WTC11 (cell line): ENCODE measurements at places on chromosomes 7 and 10.

DNA sequence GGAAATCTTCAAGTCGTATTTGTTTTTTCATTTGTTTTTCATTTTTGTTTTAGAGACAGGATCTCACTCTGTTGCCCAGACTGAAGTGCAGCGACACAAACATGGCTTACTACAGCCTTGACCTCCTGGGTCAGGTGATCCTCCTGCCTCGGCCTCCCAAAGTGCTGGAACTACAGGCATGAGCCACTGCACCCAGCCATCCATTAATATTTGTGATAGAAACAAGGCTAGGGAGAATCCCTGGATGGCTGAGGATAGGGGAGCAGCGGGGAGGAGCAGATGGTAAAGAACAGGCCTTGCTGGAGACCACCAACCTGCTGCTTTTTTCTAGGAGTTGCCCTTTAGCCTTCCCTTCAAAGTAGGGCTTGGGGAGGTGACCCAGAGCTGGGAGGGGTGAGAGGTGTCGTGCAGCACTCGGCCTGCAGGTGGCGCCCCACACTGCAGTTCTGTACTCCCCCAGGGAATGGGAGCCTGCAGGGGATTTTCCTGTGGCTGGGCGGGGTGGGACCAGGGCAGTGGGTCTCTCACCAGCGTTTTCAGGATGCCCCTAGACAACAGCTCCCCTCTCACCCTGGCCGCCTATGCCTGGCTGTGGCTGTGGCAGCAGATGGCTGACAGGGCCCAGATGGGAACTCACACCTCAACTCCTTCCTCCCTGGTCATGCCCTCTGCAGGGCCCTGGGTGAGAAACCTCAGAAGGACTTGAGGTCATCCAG lies 12.6 kb upstream of the CDH23 start:
- peak; percentile 93 for DNase-seq

GRCh38 chr10:30510932-30511700 lies 77.1 kb downstream of the MAP3K8 start:
- DNase-seq = no peak

- peak; percentile 80 for DNase-seq
Observed at GRCh38 chr7:100642534-100642907, 1.2 kb upstream of the TFR2 start.

GRCh38 chr7:157483971-157484410 lies 147.2 kb downstream of the DNAJB6 start:
- no peak for DNase-seq

- no peak for DNase-seq
Observed at GRCh38 chr10:4475827-4476490, 350.0 kb upstream of the AKR1E2 start.

DNA sequence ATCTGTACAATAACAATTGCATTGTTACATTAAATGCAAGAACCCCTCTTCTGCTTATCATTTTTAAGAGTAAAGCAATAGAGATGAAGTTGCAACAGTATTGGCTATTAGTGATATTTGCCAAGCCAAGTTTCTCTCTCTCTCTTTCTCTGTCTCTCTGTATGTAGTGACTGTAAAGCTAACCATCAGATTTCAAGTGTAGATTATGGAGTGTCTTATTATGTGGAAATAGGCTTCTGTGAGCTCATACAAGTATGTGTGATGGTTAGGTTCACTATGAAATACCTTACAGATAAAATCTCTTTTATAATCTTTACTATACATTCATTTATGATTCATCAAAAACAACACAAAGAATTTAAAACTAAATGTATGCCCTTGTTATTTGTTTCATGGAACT lies 28.6 kb upstream of the NRP1 start:
- DNase-seq = no peak

- no peak for DNase-seq
Observed at GRCh38 chr10:43959364-43960134, 310.9 kb upstream of the ZNF32 start.

- no peak for DNase-seq
Observed at GRCh38 chr7:18224138-18224537, 196.5 kb upstream of the PRPS1L1 start.

- no peak for DNase-seq
Observed at GRCh38 chr10:122198631-122199030, 72.5 kb upstream of the BTBD16 start.

GRCh38 chr10:71727738-71728737 lies 8.5 kb upstream of the C10orf105 start:
- no peak for DNase-seq

DNA sequence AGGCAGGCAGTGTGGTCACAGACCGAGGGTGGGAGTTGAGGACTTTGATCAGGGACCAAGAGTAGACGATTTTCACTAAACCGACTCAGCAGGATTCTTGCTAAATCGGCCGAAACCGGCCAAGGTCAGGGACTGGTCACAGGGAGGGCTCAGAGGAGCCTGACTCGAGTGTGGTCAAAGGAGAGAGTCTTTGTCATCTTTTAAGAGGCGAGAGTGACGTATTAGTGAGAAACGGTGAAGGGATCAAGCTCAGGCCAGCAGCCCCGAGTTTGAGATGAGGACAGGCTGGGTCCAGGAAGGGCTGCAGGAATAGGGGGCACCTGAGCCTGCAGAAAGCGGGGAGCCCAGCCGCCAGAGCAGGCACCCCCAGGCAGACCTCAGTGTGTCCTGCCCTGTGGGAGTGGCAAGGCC lies 41.6 kb upstream of the FAM20C start:
- DNase-seq = peak; percentile 9

DNA sequence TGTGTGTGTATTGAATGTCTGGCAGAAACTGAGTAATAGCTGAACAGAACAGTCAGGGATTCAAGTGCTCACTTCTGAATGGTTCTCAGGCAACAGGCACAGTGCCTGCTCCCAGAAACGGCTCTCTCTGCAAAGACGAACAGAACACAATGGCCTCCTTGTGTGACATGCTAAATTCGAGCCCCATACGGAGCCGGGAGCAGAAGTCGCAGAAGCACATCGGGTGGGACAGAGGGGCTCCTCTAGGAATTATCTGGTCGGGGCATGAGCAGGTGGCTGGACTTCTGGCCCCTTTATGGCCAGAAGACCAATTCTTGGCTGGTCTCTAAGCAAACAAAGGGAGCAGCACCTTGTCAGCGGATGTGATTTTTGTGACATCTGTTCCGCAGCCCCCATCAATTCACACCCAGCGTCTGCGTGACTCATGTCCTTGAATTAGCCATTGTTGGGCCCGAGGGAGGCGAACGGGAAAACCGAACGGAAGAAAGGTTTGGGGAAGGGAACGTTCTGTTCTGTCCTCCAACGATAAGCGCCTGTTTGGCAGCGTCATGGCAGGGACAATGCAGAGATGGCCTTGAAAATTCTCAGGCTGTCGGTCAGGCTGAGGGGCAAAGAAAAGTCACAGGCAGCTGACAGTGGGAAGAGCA lies 47.3 kb upstream of the NPTX2 start:
- no peak for DNase-seq

GRCh38 chr10:44949127-44949802 lies 10.3 kb upstream of the RASSF4 start:
- no peak for DNase-seq

DNA sequence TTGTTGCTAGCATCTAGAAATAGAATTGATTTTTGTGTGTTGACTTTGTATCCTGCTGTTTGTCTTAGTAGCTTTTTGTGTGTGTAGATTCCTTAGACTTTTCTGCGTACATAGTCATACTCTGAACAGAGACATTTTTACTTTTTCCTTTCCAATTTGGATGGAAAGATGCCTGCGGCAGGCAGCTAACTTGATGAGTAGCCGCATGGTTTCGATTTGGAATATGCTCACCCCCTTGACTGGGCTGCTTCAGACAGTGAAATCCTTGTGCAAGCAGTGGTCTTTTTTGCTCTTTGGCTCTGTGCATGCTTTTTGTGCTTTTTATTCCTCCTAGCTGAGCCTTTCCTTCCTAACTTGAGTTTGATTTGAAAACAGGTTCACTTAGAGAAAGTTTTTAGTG lies 71.8 kb downstream of the HHEX start:
- no peak for DNase-seq

GRCh38 chr10:29688230-29688661 lies 53.5 kb upstream of the SVIL start:
- DNase-seq = peak; percentile 52

DNA sequence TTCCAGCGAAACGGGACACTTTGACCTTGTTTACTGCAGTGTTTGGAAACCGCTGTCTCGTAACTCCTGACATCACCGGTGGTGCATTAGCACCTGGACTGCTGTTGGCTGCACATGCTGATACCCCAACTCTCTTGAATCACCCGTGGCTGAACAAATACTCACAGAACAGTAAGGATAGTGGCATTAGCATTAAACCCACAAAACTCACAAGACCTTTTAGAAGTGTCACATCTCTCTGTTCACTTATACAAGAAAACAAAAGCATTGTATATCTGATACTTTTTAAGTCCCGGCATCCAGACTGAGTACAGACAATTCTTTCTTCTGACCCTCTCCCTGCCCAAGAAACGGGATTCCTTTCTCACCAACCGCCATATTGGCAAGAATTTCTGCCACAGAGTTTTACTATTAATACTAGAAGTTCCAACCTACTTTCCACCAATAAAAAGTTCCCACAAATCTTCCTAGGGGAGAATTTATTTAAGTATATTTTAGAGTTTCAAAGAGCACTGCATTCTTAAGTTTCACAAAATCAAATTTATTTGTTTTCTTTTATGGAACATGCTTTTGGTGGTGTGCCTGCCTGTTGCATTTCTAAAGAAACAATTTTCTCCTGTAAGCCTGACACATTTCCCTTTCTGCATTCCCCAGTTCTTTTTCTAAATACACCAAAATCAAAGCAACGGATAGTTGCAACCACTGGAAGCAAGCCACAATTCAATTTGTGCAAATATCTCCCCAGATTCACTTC lies 208.4 kb upstream of the KLF14 start:
- DNase-seq = no peak

DNA sequence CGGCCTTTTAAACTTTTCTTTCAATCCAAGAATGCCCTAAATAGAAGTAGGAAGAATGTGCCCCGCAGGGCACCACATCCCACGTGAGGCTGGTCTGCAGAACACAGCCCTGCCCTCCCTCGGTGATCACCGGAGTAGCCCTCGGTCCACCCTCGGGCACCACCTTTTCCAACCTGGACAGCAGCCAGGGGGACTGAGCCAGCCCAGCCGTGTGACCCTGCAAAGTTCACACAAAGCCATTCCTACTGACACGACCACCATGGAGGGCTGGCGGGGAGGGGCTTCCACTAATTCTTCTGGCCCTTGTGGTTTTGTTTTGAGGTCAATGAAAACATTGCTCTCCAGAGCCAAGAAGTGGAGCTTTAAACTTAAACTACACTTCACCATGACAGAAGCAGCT lies 132.2 kb downstream of the TCERG1L start:
- DNase-seq = no peak

GRCh38 chr10:5963071-5963470 lies 14.3 kb downstream of the IL15RA start:
- no peak for DNase-seq

DNA sequence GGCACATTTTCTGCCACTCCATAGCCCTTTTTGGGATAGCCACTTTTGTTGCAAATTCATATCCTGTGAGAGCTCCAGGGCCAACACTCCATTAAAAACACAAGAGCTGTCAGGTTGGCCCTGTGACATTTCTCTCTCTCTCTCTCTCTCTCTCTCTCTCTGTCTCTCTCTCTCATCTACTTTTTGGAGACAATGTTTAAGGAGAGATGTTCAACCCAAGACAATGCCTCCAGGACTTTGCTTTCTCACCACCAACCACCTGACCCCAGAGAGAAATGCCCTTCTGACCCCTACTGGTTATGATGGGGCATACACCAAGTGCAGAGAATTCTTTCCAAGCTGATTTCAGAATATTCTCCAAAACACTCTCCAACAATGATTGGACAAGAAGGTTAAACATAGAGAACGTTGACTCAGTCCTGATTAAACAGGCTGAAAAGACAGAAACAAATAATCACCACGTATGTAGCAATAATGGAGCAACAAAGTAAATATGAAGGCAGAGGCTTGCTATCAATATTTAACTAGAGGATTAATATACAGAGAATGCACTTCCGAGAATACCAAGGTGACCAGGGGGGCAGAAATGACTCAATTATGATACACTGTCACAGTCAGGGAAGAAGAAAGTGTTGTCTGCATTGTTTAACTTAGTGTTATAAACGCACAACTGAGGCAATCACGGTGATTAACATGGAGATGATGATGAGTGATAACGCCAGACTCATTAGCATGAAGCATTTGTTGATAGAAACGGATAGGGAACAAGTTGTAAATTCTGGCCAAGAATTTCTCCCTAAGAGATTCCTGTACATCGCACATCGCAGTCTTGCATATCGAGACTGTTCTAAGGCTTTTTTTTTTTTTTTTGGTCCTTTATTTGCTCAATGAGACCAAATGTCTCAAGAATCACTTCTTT lies 178.5 kb downstream of the NRP1 start:
- DNase-seq = no peak

GRCh38 chr10:47039562-47039913 lies 128.3 kb downstream of the PTPN20 start:
- DNase-seq = no peak

DNA sequence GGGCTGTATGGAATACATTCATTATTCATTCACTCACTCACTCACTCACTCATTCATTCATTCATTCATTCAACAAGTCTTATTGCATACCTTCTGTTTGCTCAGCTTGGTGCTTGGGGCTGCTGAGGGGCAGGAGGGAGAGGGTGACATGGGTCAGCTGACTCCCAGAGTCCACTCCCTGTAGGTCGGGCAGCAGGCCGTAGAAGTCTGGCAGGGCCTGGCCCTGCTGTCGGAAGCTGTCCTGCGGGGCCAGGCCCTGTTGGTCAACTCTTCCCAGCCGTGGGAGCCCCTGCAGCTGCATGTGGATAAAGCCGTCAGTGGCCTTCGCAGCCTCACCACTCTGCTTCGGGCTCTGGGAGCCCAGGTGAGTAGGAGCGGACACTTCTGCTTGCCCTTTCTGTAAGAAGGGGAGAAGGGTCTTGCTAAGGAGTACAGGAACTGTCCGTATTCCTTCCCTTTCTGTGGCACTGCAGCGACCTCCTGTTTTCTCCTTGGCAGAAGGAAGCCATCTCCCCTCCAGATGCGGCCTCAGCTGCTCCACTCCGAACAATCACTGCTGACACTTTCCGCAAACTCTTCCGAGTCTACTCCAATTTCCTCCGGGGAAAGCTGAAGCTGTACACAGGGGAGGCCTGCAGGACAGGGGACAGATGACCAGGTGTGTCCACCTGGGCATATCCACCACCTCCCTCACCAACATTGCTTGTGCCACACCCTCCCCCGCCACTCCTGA lies 2.4 kb downstream of the EPO start:
- no peak for DNase-seq

GRCh38 chr7:146709451-146710027 lies 592.9 kb downstream of the CNTNAP2 start:
- DNase-seq = no peak

DNA sequence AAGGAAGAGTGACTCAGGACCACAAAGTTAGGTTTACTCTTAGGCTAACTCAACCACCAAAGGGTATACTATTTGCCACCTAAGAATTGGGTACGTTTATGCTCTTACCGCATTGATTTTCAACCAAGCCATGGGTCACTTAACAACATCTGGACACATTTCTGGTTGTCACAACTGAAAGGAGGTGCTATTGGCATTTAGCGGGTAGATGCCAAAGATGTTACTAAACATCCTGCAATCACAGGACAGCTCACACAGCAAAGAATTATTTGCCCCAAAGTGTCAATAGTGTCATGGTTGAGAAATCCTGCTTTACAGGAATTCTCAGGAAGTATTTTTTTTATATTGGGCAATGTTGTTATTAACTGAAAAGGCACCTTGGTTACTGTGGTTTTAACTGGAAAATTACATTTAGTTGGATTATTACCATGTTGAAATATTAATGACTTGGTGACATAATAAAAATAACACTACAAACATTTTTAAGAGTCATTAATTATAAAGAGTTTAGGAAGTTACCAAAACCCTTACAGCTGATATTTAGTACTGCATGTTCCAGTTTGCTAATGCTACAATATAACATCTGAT lies 185.0 kb upstream of the TMEM196 start:
- DNase-seq = no peak
